ENCODE measurements at places on chromosomes 2 and 18.
A peak's percentile ranks its signal among the peaks of the same experiment; 100 is the strongest.

- no peak for DNase-seq
Measured at GRCh38 chr2:69546646-69547045, 96.9 kb downstream of the AAK1 start.

DNA sequence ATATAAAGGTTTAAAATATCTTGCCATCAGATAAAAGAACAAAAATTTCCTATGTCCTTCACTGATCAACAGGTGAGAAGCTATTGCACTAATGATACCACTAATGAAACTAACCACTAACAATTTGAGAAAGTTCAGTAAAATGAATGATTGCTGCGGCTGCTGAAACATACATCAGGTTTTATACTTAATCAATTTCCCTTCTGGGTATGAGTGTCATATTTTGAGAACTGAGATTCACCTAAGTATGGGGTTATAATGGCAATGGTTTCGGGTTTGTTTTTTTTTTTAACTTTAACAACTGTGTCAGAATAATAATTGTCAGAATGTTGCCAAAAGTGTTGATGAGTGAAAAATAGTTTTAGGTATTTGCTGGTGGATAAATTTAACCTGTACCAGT lies 151.3 kb upstream of the SLC39A10 start:
- no peak for DNase-seq

- DNase-seq, result no peak
Measured at GRCh38 chr2:42713920-42714319, 50.0 kb downstream of the OXER1 start.

DNA sequence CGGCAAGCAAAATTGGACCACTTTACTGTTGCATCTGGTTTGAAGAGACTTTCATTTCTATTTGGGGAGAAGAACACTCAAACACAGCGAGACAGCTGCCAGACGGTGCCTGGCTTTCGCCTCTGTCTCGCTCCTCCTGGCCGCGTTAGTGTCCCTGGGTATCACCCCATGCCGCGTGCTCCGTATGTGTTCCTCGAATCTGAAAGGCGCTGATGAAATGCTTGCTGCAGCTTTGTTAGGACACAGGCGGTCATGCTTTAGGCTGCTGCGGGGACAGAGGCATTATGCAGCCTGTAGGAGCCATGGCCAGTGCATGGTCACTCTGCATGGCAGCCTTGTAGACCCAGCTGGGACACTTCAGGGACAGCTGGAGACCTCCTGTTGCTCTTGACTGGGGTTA lies 53.9 kb downstream of the LDLRAD4 start:
- DNase-seq, result no peak

GRCh38 chr2:216659276-216659675 lies 26.1 kb downstream of the IGFBP2 start:
- no peak for DNase-seq

- DNase-seq, result no peak
Measured at GRCh38 chr18:39618265-39619003, 2052.8 kb upstream of the CELF4 start.

GRCh38 chr2:41763141-41763540 lies 284.7 kb upstream of the PKDCC start:
- DNase-seq, result no peak

DNA sequence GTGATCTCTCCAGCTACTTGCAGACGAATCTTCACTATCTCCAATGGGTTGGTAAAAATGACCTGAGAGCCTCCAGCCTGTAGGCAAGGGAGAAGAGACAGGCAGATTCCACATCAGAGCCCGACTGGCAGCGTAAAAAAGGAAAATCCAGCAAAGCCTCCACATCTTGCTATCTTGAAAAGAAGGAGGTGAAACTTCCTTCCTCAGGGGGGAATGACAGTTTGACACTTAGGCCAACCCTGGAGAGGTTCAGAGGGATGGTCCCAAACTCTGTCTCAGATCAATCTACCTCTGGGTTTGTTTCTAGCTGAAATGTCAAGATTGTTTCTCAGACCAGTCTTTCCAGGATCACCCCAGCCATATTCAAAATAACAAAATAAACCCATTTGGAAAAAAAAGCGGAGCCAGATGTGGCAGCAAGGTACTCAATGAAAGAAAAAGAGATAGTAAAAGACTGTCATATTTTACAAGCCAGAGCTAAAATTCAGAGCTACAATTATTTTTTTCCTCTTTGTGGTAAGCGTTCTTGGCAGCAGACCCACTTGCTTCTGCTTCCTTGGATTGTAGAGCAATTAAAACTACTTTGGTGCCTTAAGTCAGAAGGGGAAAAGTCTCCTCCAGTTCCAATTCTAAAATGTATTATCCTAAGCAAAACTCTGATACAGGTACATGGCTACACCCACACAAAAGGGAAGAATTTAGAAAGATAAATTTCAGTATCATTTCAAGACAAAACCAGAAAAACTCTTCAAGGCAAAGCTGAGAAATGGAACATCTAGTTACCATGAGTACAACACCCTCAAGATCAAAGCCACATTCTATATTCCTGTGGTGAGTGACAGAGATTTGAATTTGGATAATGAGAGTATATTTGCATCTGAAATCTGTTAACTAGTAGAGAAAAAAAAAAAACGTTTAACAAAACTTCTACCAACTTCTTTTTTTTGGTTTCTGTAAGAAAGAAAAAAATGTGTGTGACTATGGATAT lies 100.1 kb downstream of the SLC25A12 start:
- DNase-seq, result no peak

GRCh38 chr2:65834771-65835475 lies 402.5 kb upstream of the SPRED2 start:
- no peak for DNase-seq

DNA sequence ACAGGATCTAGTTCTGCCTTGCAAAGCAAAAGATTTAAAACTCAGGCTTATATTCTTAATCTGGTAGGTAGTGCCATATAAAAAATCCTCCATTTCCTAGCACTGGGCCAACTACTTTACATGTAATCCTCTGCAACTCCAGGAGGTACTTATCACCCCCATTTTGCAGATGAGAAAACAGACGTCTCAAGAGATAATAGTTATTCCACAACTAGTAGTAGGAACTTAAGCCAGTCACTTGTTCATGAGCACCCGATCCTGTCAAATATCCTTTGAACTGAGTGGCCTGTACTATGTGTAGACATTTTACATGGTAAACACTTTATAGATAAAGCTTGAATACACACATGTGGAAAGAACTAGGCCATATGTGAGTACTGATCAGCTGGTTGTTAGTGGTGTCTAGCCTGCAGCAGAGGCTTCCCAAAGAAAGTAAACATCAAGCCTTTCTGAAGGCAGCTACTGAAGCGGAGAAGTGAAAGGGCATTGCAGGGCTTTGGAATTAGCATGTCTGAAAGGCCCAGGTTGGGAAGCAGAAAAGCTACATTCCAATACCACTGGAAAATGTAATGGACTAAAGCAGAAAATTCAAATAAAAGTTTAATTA lies 48.0 kb downstream of the NAB1 start:
- DNase-seq, result no peak

DNA sequence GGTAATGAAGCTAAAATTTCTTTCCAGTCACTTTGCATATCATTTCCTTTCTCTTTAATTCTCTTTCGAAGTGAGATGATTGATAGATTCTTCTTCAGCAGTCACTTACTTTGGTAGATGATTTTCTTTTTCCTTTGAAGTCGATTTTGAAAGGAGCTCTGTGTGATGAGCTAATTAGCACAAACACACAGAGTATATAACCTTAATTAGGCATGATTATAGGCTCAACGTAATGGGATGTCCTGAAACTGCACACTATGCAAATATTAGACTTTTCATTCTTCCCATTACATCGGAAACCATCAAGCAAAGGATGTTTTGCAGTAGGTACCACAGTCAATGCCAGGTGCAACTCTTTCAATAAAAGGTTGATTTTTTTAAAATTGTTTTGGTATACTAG lies 6.4 kb upstream of the CTLA4 start:
- DNase-seq, result no peak

- no peak for DNase-seq
Measured at GRCh38 chr2:166775176-166775575, 113.1 kb upstream of the XIRP2 start.

- DNase-seq, result no peak
Measured at GRCh38 chr2:208415897-208416296, 9.3 kb downstream of the PTH2R start.

- DNase-seq, result no peak
Measured at GRCh38 chr2:196459539-196459938, 180.0 kb upstream of the CCDC150 start.

GRCh38 chr2:151175864-151176263 lies 85.8 kb downstream of the RBM43 start:
- DNase-seq, result no peak

DNA sequence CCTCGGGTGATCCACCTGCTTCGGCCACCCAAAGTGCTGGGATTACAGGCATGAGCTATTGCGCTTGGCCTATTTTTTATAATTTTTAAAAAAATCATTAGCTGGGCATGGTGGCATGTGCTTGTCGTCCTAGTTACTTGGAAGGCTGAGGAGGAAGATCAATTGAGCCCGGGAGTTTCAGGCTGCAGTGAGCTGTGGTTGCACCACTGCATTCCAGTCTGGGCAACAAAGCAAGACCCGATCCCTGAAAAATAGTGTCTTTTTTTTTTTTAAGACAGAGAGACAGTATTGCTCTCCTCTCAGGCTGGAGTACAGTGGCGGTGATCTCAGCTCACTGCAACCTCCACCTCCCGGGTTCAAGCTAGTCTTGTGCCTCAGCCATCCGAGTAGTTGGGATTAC lies 4.8 kb downstream of the SSB start:
- DNase-seq, result no peak

- no peak for DNase-seq
Measured at GRCh38 chr2:188320861-188321260, 29.2 kb downstream of the GULP1 start.

DNA sequence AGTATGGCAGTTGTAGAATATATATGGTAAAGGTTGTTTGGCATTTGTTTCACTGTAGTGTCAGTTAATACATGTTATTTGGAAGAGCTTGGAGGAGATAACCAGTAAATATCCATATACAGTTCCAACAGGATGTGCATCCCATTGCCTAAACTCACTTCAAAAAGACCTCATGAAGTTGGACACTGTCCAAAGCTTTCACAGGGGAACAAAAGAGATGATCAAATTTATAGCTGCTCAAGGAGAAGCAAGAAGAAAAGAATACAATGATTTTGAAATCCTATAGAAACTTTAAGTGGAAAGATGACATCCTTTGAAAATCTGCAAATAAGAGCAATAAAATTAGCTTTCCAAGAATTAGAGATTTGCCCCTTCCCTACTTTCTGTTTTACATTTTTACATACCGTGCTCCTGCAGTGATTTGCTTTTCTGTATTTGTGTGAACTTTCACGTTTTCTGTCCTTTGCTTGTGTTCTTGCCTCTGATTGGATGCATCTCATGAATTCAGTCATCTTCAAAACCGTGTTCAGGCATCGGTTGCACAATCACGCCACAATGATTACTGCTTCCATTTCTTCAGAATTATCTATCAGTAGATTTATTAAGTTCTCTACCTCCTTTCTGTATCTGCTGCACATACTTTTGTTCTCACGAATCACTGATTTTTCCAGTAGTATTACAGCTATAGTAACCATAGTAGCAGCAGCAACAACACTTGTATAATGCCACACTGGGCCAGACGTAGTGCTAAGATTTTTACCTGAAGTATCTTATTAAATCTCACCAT lies 83.8 kb downstream of the PARD3B start:
- DNase-seq, result no peak

GRCh38 chr2:23566241-23567142 lies 181.5 kb downstream of the KLHL29 start:
- peak; percentile 41 for DNase-seq

DNA sequence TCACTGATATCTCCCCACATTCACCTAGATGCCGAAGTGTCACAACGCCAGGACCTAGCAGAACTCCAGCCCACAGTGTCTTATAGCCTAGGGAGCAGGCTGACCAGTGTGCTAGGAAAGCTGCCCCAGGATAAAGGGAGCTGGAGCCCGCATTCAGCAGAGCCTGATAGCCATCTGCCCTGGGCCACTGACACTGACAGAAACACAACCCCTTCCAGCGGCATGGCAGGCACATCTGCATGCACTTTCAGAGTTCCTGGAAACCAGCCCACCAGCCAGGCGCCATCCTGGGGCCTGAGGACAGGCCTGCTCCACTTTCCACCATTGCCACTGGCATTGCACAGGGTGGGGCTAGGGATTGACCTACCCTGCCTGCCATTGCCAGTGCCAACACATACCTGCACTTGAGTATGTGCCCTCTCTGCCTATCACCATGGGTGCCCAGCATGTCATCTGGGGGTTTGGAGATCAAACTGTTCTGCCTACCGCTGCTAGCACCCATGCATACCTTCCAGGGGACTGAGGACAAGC lies 290.1 kb upstream of the KLHL14 start:
- DNase-seq, result no peak

DNA sequence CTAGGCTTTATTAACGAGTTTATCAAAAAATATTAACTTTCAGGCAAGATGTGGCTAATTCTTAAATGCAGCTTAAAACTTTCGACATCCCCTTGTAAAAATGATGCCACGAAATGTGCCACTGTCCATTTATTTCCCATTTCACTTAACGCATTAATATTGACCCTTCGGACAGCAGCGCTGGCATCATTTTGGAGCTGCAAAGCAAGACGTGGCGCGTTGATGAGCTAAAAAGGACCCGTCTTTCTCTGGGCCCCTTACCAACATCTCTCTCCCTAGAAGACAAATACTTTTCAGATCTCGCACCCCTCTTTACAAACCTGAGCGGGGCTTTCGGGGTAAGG lies 367.9 kb downstream of the MTX2 start:
- DNase-seq, result no peak

GRCh38 chr2:38750011-38750890 lies 910 bp downstream of the SRSF7 start:
- DNase-seq, result peak; percentile 71

GRCh38 chr18:9627642-9628041 lies 13.3 kb upstream of the PPP4R1 start:
- DNase-seq, result no peak

- DNase-seq, result no peak
Measured at GRCh38 chr2:127401757-127402695, 14.3 kb upstream of the MAP3K2 start.

GRCh38 chr2:121161272-121161671 lies 123.7 kb downstream of the TFCP2L1 start:
- DNase-seq, result no peak

- DNase-seq, result no peak
Measured at GRCh38 chr2:175557810-175558377, 376.4 kb upstream of the ATP5MC3 start.

DNA sequence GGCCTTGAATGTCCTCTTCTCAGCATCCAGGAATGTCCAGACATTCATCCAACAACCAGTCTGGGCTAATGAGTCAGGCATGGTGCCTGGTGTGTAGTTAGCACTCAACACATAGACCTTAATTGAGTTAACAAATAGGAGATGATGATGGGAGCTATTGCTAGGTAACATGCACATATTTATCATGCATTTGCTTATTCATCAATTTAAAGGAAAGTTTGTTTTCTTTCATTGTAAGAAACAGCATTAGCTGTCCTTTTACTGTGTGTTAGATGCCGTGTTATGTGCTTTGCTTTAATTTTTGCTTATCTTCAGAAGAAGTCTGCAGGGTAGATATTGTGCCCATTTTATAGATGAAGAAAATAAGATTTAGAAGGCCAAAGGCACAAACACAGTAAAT lies 43.2 kb downstream of the TSN start:
- no peak for DNase-seq

- DNase-seq, result no peak
Measured at GRCh38 chr2:95052307-95052706, 26.8 kb downstream of the MAL start.

GRCh38 chr2:167697948-167698347 lies 549.4 kb downstream of the STK39 start:
- DNase-seq, result no peak

GRCh38 chr2:210459880-210460279 lies 16.7 kb downstream of the LANCL1 start:
- no peak for DNase-seq

- no peak for DNase-seq
Measured at GRCh38 chr2:158750458-158751125, 44.5 kb upstream of the DAPL1 start.

GRCh38 chr2:75319951-75320350 lies 120.6 kb upstream of the TACR1 start:
- DNase-seq, result no peak
